T-helper 2 cell treated with Interferon-gamma antibody and Interleukin-4, amounts not matched to agents 100 ng/mL and 5 ng/mL, for 36 hours (primary cell): ENCODE measurements at places on chromosomes 1 and 21. TPM values are rescaled to one million over a fixed set of nuclear protein-coding genes. Genes with fewer than 3 reads are reported as not detected.

APOBEC4 gene
- not detected in 2 replicates for total RNA-seq

CELA3B gene
- not detected in 2 replicates for total RNA-seq

SORT1 gene
- 5.8 and 6.2 TPM in 2 replicates for total RNA-seq

TTC34 gene
- 1.3 and 1.7 TPM in 2 replicates for total RNA-seq

OVAAL gene
- total RNA-seq = not detected in 2 replicates

RABGGTB gene
- total RNA-seq = 136 and 138 TPM in 2 replicates

SPATC1L gene
- total RNA-seq = 8.2 and 9.4 TPM in 2 replicates

S100A16 gene
- not detected in 2 replicates for total RNA-seq

GADD45A gene
- total RNA-seq = 20.3 and 20.7 TPM in 2 replicates

FGR gene
- total RNA-seq = 0.14 and 0.23 TPM in 2 replicates

OR2T5 gene
- not detected in 2 replicates for total RNA-seq

FALEC gene
- not detected in 2 replicates for total RNA-seq

MYOM3 gene
- not detected in 2 replicates for total RNA-seq

HSD11B1 gene
- 0.36 and 0.61 TPM in 2 replicates for total RNA-seq

CD1B gene
- total RNA-seq = not detected in 2 replicates

TSHB gene
- total RNA-seq = not detected in 2 replicates

OR10X1 gene
- total RNA-seq = not detected in 2 replicates

OR2G6 gene
- not detected in 2 replicates for total RNA-seq

S100A7A gene
- not detected in 2 replicates for total RNA-seq

C1orf226 gene
- not detected in 2 replicates for total RNA-seq

YIPF1 gene
- total RNA-seq = 15.3 and 16.7 TPM in 2 replicates

PTPN7 gene
- 303 and 306 TPM in 2 replicates for total RNA-seq

PIGR gene
- total RNA-seq = not detected in 2 replicates

MYCL gene
- total RNA-seq = 0.05 and 0.11 TPM in 2 replicates

MAP1LC3C gene
- total RNA-seq = not detected in 2 replicates

C2CD4D gene
- 0.68 and 1.1 TPM in 2 replicates for total RNA-seq

OR10J1 gene
- total RNA-seq = not detected in 2 replicates

SERPINC1 gene
- 0.18 and 0.43 TPM in 2 replicates for total RNA-seq

ILDR2 gene
- 8.5 and 13.6 TPM in 2 replicates for total RNA-seq

MANEAL gene
- total RNA-seq = 1.9 TPM in 2 replicates
